Fibroblast of pulmonary artery (primary cell): ENCODE measurements at places on chromosomes 13 and 19.

- DNase-seq, result peak; percentile 65
Measured at GRCh38 chr13:31765138-31765785, 25.9 kb downstream of the RXFP2 start.

- DNase-seq, result no peak
Measured at GRCh38 chr13:39946769-39947168, 291.3 kb downstream of the COG6 start.

DNA sequence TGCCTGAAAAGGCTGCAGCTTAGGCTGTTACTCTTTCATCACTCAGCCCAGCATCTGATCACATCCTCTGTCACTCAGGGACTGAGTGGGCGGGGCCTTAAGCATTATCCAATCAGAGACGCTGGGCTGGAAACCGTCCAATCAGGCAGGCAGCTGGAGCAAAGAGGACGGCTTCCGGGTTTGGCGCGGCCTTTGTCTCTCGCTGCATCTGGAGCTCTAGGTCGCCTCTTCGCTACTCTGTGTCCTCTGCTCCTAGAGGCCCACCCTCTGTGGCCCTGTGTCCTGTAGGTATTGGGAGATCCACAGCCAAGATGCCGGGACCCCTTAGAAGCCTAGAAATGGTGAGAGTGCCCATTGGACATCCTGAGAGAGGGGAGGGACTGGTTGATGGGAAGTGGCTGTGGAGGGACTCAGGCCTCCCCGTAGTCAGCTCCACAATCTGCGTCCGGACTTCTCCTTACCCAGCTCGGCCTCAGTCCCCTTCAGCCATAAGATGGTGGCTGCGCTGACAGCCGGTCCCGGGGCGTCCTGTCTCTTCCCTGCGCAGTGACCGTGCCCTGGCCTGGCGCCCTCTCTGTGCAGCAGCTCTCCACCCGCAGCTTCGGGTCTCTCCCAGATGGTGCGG lies at the start of gene ZNF486:
ZNF486 (plus strand) TSS at position 195 of the 625 bp plus-strand sequence; CDS start at position 312, 117 bp downstream.
- DNase-seq, result peak; percentile 96

- DNase-seq, result no peak
Measured at GRCh38 chr13:94366677-94367076, 112.8 kb downstream of the DCT start.

DNA sequence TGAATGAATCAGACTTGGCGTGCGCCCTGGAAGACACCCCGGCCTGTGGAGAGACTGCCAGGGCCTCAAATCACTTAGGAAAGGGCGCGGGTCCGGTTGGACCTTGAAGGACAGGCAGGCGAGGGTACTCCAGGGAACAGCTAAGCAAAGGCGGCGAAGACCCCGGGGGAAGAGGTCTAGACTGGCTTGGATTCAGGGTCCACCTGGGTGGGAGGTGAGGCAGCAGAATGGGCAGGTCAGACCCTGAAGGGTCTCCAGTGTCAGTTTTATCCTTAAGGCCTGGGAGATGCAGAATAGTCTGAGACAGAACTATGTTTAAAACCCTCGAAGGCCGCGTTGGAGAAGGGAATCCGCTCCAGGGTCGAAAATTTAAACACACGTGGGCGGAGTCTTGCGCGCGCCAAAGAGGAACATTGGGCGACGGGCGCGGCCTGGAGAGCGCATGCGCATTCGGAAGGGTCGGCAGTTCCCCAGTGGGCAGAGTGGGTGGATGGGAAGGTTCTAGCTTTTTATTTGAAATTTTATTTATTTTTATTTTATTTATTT lies 567 bp upstream of the SMG9 start:
- DNase-seq, result peak; percentile 78

DNA sequence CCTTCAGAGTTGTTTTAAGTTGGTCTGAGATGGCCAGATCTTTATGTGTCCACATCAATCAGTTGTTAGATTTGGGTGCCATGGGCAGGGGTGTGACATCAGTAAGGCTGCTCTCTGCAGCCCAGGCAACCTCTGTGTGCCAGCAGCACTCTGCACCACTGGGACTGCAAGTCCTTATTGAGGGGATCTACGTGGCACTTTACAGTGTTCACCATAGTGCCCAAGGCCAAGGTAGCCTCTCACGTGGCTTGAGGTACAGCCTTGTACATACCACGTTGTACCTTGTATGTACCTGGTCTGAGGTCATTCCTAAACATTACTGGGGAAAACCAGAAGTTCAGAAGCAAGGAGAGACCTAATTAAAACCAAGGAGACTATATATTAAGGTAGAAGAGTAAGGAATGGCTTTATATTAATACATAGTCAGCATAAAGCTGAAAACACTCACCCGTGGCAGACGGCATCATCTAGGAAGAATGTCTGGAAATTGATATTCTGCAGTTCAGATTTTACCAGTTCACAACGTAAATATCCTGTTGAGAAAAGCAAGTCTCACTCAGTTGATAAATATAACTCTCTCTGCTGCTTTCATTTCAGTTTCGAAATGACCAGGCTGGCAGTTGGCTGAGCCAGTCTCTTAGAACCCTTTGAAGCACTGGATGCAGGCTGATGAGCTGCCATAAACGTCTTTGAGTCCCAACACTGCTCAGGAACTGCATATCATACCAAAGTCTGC lies 128.8 kb downstream of the ZDHHC20 start:
- no peak for DNase-seq

GRCh38 chr13:102643656-102644055 lies 46.9 kb downstream of the TPP2 start:
- no peak for DNase-seq

- no peak for DNase-seq
Measured at GRCh38 chr19:31834070-31834469, 484.8 kb upstream of the TSHZ3 start.

DNA sequence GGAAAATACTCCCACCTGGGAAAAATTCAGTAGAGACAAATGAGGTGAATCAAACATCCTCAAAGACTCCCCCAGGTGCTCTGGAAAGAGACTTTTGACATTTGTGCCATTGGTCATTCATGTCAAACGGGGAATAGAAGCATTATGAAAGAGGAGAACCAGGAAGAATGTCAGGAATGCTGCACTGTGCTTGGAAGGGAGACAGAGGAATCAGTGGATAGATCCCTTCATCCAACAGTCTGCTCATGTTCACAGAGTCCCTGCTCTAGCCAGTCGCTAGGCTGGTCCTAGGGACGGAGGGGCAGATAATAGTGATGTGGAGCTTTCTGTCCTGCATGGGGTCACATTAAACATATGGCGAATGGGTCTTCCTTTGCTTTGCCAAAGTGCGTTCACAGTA lies 384.4 kb downstream of the FGF9 start:
- no peak for DNase-seq

GRCh38 chr19:55441319-55441691 lies 1.8 kb downstream of the SHISA7 start:
- no peak for DNase-seq

DNA sequence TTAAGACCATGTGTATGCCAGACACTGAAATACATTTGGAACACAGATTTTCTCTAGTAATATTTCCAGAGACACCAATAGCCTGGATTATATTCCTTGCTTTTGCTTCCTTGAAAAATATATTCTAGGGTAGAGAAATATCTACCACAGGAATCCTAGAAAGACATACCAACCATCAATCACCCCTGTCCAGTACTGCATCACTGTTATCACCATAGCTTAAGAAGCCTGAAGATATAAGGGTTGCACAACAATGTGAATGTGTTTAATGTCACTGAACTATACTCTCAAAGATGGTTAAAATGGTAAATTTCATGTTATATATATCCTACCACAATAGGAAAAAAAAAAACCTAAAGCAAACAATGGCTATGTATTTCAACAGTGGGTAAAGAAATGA lies 163.6 kb downstream of the DIAPH3 start:
- DNase-seq, result peak; percentile 20

DNA sequence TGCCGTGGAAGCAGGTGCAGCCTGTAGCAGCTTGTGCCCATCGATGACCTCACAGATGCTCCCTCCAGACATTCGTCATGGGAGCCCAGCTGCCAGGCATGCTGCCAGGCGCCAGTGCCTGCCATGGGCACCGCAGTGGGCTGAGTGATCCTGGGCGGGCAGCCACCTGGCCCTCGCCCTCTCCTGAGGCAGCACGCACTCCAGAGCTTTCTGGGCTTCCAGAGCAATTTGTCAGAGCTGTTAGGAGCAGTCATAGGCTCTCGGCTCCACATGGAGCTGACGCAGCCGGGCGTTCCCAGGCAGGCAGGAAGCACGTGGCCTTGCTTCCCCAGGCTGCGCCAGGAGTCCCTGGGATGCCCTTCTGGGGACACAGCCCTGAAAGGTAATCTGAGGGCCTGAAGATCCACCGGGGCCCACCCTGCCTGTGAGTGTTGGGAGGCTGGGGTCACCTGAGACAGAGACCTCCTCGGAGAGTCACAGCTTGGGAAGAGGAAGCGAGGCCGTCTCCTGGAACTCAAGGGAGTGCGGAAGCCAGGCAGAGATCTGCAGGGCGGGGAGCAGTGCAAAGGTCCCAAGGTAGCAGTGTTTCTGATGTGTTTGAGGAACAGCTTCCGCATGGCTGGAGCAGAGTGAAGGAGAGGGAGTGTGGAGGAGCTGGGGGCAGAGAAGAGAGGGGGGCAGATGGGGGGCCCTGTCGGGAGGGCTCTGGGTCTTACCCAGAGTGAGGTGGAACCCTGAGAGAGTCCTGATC lies 50.6 kb downstream of the DPF1 start:
- DNase-seq, result peak; percentile 23
